Activated CD8-positive, alpha-beta memory T cell treated with anti-CD3 and anti-CD28 coated beads for 36 hours (primary cell): ENCODE measurements at places on chromosomes 2 and 18. TPM values are rescaled to one million over a fixed set of nuclear protein-coding genes. Genes with fewer than 3 reads are reported as not detected.

CXCR1 gene
- not detected for total RNA-seq

BMP10 gene
- not detected for total RNA-seq

REG1B gene
- not detected for total RNA-seq

MRO gene
- total RNA-seq = not detected

SLC23A3 gene
- 2.9 TPM for total RNA-seq

DSG2 gene
- total RNA-seq = 0.23 TPM

NPPC gene
- 0.25 TPM for total RNA-seq

ANKRD30B gene
- total RNA-seq = not detected

ZSWIM2 gene
- total RNA-seq = not detected
